Ascending aorta (tissue), 2 donors: ENCODE measurements at places on chromosomes 5 and 9.

DNA sequence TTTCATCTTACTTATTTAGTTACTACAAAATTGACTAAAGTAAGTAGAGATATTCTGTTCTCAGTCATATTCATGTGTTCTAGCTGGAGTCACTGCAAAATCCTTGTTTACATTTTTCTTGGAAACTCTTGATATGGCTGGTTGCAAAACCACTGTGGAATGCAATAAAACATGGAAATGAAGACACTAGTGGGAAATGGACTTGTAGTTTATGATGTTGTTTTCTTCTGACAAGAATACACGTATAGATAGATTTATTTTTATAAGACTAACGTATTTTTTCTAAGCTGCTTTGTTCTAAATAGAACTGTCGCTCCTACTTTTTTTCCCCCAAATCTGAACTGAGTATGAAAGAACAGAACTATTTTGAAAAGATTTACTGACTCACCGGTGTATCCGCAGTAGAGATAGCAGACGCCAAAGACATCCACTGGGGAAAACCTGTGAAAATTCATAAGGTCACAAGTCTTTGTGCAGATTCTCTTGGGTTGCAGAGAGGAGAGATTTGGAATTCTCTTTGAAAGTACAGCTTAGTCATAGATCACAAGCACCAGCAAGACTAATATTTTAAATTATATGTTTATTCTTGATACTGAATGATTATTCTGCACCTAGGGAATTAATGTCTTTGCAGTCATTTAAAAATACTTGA is 119.6 kb upstream of the TAF11L2 start:
- no peak for DNase-seq

GRCh38 chr9:119781886-119782285 is 412.7 kb upstream of the BRINP1 start:
- DNase-seq: no peak

DNA sequence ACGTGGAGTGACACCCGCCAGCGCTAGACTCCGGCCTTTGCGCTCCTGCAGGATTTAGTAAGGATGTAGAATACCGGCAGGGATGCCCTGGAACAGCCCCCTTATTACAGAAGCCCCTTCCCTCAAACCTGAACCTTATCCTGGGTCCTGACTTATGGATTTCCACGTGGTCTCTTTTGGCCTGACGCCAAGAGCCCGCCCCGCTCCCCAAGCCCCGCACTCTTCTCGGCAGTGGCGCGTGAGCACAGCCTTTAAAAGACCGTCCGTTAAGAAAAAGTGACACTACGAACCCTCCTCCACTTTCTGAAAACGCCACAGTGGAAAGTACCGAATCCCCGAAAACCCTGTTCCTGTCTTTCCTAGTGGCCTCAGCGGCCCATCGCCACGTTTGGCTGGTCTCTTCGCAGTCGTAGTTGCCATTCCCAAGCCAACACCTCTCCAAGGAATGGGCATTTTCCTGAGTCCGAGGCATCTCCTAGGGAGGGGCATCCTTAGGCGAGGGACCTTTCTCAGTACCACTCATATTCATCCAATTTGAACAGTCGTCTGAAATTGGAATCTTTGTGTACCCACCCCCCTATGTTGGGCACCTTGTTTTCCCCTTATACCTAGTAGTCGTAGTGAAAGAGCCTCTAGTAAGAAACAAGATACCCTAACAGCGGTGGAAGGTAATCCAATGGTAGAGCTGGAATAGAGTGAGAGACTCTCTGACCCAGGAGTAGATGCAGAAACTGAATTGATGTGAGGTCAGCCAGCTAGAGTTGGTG is 732 bp upstream of the MCIDAS start:
- no peak for DNase-seq

DNA sequence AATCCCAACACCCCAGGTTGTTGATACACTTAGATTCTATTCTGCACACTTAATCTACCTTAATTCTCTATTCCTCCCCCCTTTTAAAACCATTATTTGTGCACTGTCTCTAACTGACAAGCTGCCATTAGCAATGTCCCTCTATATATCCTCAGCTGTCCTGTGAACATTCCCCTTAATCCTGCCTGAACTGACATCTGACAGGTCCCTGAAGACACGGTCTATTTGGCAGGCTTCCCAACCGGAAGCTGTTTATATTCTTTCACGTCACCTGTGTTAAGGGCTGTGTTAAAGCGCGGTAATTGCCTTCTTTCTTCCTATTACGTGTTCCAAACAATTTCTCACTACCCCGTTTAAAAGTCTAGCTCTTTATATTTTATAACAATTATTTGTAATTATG is 277.3 kb downstream of the CDH9 start:
- no peak for DNase-seq

DNA sequence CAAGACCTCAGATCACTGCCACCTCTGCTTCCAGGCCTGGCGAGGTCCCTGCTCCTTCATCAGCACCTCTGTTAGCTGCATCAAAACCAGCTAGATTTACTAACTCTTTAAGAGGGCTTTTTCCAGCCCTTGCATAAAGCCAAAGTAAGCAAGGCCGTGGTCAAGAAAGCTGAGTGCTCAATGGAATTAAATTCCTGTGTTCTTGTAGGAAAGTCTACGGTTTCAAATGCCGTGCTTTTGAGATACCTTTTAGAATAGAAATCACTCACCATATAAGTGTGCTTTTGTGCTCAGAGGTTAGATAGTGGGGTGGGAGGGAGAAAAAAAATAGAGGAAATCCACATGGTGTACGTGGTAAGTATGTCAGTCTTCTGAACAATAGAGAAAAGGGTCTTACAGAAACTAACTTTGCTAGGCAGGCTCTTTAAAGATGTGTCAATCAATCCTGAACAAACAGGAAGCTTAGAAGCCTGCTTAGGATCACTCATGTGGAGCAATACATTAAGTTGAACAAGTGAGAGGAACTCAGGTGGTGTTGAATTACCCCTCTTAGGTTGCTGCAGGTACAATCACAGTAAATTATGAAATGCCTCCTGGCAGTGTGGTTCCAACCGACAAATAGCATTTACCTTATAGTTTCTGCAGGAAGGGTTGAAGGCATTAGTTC is 79.7 kb downstream of the SEMA6A start:
- DNase-seq: no peak

- no peak for DNase-seq
Measured at GRCh38 chr5:20832204-20833080, 844.4 kb upstream of the CDH18 start.

- no peak for DNase-seq
Measured at GRCh38 chr5:125967576-125967975, 455.6 kb upstream of the GRAMD2B start.

- DNase-seq: no peak
Measured at GRCh38 chr9:136191960-136192286, 13.0 kb downstream of the LHX3 start.
